Liver (tissue), 10 donors: ENCODE measurements at places on chromosomes 2 and 18.

DNA sequence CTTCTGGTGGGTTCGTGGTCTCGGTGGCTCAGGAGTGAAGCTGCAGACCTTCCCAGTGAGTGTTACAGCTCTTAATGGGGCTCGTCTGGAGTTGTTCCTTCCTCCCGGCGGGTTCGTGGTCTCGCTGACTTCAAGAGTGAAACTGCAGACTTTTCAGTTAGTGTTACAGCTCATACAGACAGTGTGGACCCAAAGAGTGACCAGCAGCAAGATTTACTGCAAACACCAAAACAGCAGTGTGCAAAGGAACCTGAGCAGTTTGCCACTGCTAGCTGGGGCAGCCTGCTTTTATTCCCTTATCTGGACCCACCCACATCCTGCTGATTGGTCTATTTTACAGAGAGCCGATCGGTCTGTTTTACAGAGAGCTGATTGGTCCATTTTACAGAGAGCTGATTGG, 55.6 kb downstream of the CHRNA1 start:
- no peak for DNase-seq

DNA sequence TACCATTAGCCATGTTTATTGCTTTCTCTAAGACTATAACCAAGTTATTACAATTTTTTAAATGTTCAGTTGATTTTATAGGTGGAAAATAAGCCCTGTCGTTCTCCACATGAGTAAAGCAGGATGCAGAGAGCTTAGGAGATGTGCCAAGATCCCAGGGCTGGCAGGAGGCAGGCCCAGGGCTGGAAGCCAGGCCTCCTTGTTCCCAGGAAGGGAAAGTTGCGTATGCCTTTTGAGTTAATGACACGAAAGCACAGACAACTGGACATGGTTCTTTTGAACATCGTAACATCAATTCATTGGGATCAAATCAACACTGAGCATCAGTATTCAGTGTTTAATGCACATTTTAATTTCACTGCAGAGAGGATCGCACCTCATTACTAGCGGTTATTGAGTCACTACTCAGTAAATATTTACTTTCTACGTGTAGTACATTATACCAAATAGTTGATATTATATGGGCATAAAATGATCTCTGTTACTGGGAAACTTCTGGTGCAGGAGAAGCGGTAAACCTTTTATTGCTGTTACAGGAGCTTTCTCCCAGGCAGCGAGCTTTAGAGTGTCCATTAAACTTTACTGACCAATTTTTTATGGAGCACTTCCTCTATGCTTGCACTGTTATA, 60.0 kb downstream of the RNF144A start:
- DNase-seq = no peak

- DNase-seq = no peak
These were observed 140.8 kb upstream of the SETBP1 start for GRCh38 chr18:44539926-44540325.

DNA sequence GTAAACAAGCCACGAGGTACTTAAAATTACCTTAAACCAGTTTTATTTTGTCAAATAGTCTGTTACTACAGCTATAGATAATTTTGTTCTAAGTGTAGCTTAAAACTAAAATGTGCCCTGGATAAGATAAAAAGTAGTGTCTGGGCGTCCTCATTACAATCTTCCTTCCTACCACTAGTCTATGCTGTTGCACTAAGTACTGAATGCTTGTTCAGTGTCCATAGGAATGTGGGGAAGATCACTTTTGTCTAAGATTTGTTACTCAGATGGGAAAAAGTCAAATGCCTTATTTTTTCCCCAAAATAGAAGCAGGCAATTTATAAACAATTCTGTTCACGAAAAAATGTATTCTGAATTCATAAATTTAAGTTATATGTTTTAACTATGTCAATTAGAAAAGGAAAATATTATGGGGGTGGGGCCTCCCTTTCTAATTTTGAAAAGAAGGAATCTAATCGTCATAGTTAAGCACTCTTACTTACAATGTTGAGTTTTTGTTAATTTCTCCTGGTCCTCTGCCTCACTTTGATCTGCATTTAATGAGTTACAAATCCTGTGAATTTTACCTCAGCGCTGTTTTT, 140.4 kb upstream of the VRK2 start:
- DNase-seq = no peak

DNA sequence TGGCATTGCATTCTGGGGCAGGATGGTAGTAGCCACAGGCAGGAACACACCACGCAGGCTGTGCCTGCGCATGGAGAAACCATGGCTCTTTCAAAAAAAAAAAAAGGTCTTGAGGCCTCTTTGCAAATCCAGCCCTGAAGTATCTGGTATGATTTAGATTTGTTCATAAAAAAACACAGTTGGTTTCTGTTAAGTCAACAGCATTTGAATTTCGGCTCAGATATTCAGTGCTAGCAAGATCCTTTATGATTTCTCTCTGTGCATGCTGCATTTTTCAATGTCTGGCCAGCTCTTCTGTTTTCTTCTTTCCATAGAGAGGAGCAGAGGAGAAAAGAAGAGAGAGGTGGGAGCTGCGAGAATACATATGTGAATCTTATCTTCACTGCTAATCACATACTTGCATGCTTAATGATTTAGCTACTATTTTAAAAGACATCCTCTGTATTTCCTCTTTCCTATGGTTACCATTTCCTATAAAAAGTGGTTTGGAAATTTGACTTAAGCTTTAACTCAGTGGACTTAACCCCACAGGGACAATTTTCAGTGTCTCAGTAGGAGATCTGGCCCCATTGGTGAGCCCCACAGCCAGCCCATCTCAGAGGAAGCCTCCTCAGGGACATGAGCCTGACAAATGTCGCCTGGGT, 214.3 kb upstream of the APCDD1 start:
- DNase-seq = no peak

DNA sequence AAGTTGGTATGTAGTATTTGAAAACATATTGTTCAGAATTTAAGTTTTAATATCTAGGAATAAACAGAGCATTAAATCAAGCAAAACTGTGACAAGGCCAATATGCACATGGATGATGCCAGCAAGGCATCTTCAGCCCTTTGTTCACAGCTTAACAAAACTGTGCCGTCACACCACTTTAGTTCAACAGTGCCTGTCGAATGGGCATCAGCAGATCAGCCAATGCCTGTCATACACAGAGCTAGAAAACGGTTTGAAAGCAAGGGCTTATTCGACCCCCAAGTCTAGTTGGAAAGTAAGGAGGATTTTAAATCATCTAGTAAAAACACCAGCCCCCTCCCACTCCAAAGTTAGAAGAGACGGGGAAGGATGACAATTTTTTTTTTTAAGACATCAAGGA, 16.7 kb downstream of the ZEB2 start:
- DNase-seq = no peak
